ENCODE measurements at places on chromosomes 16 and 17.

GRCh38 chr17:17682737-17683680 lies 1.8 kb downstream of the RAI1 start:
- DNase-seq: peak; percentile 80

DNA sequence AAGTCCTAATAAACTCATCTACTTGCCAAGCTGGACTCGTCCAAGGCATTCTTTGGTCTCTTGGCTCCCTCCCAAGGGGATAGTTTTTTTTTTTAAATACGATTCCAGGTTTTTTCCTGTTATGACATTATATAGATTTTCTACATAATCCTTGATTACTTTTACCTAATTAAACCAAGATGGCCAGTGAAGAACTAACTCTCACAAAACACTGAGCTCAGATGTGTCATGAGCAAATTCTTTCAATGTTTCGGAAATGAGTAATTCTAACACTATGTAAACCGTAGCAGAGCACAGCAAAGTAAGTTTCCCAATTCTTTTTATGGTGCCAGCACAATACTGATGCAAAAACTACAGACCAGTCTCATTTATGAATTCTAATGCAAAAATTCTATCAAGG lies 1.8 kb downstream of the ZNF23 start:
- peak; percentile 81 for DNase-seq

DNA sequence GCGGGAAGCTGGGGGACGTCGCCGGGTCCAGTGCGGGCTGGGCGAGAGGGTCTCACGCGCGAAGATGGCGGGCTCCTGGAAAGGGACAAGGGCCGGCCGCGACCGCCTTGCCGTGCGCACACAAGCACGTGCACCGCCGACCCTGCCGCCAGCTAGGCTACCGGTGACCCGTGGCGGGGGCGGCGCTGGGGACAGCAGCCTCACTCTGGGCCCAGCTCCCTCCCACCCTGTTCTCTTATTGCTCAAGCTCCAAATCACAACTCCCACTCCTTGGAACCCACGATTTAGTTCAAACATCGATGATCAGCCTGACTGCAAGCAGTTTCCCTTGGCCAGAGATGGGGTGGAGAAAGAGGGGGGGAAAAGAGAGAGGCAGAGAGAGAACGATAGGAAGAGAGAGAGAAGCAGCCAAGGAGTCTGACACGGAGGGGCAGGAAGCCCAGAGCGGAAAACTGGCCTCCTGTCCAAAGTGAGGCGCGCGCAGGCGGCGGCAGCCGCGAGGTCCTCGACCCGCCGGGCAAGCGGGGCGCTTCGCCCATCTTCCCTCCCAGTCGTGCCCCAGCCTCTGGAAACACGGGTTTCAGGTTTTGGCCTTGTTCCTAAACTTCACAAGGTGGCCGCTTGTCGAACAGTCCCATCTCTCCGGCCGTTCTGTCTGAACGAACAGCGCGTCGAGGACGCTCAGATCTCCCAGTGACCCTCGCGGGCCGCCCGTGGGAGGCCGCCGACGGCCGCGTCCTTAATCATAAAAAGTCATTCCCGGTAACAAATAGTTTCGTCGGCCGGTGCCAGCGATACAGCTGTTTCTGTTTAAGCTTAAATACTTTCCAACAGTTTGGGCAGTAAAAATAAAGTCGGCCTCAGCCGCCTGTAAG lies 1.7 kb upstream of the CBX8 start:
- DNase-seq: no peak

- DNase-seq: no peak
These were observed 8.7 kb upstream of the KCNH6 start for GRCh38 chr17:63514477-63514876.

DNA sequence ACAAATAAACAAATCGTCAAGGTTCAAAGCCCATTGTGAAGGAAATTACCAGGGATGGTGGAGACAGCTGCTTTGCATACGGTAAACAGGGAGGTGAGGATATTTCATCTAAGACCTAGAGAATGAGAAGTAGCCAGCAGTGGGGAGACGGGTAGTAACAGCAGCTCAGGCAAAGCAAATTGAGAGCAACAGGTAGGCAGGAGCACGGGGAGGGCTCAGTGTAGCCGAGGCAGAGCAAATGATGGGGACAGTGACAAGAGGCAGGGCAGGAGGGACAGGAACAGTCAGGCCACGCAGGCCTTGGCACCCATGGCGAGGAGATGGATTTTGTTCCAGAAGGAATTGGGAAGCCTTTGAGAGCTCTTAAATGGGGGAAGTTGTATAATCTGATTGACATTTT lies 29.0 kb upstream of the SBK1 start:
- no peak for DNase-seq

GRCh38 chr17:2198927-2199326 lies 104.7 kb downstream of the SMG6 start:
- DNase-seq: no peak

- peak; percentile 80 for DNase-seq
These were observed 72.6 kb downstream of the CLEC16A start for GRCh38 chr16:11016993-11017392.

DNA sequence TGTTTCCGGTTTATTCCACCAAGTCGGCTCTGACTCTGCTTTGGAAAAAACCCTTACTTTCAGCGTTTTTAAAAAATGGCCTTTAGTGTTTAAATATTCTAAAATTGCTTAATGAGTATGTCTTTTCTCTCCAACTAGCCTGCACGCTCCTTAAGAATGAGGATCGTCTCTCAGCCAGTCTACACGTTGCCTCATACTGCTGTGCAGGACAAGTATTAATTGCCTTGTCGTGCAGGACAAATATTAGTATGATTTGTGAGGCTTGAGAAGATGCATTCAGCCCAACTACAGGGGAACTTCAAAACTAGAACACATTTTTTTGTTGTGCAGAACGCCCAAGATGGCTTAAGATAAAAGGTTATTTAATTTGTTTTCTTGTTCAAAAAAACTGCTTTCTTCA lies 61.2 kb downstream of the MARCHF10 start:
- DNase-seq: no peak

GRCh38 chr17:29007456-29007855 lies 1.6 kb upstream of the SEZ6 start:
- DNase-seq: no peak

GRCh38 chr16:129075-129474 lies 9.4 kb downstream of the NPRL3 start:
- no peak for DNase-seq

DNA sequence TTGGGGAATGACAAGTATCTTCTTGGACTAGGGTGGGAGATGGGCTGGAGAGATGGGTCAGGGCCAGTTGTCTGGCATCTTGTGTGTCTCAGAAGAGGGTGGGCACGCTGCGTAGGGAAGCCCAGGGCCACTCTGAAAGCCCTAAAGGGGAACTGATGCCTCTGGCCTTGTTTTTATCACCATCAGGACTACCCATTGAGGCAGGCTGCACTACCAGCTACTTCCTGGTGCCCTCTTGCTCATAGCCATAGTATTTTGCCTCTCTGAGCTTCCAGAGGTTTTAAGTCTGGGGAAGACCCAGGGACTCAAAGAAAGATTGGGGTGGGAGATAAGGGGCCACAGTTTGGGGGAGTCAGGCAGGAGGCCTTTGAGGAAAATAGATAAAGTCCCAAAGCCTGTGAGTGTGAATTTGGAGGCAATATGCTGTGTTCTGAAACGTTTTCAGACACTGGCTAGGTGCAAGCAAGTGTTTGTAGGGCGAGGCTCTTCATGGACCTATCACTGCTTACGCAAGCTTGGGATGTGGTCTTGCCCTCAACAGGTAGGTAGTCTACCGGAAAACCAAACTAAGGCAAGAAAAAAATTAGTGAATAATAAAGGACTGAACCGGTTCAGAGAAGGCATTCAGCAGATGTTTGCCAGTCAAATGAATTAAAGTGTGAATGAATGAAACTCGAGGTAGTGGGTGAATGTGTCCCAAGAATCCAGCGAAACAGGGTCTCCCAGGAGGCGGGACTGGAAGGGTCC lies 688 bp upstream of the ITGB3 start:
- DNase-seq: no peak

DNA sequence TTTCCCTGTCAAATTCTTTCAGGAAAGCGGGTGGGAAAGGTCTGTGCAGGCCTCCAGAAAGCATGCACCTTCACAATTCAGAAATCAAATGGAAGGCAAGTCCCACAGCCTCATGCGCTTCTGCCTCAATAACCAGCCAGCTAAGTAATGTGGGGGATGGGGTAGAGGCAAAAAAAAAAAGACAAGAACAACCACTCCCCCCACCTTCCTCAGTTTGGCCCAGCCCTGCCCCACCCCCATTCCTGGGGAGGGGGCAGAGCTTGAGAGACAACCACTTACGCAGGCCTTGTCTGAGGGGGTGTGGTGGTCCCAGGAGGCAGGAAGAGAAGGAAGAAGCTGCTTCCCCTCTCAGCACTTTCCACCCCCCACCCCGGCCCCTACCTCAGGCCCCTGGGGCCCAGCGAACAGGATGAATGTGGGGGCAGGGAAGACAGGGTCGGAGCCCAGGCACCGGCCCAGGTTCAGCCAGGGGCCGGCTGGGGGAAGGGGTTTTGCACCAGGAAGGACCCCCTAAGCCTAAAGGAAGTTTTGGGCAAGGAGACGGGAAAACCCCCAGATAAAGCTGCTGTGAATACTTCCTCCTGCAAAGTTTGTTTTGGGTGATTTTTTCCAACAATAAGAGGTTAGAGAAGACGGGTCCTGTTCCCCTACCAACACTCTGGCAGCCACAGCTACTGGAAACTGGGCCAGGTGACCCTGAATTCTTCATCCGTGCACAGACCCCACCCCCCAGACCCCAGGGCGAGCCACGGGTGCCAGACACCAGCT lies 1.2 kb downstream of the JUP start:
- no peak for DNase-seq

GRCh38 chr16:16763449-16763848 lies 384.5 kb downstream of the NPIPA7 start:
- no peak for DNase-seq

GRCh38 chr16:52016387-52016786 lies 530.6 kb downstream of the TOX3 start:
- no peak for DNase-seq

DNA sequence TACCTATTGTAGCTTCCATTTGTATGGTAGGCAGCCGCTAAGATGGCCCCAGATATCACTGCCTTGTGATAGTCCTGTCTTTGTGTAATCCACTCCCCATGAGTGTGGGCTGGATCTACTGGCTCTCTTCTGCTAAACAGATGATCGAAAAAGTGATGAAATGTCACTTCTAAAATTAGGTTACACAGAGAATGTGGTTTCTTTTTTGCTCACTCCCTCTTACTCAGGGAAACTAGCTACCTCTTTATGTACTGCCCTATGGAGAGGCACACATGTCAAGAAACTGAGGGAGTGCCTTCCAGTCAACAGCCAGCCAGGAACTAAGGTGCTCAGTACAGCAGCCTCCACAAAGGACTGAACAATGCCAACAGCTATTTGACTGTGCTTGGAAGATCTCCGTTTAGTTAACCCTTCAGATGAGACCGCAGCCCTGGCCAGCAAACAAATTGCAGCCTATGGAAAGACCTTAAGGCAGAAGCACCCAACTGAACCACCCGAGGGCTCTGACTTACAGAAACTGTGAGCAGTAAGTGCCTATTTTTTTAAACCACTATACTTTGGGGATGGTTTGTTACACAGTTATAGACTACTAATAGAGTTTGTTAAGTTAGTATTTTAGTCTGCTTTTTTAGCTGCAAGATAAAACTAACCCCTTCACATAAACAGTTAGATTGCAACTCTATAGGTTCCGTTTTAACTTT lies 113.2 kb upstream of the MAF start:
- DNase-seq: no peak

GRCh38 chr16:85615852-85616606 lies 2.9 kb downstream of the GSE1 start:
- peak; percentile 61 for DNase-seq

DNA sequence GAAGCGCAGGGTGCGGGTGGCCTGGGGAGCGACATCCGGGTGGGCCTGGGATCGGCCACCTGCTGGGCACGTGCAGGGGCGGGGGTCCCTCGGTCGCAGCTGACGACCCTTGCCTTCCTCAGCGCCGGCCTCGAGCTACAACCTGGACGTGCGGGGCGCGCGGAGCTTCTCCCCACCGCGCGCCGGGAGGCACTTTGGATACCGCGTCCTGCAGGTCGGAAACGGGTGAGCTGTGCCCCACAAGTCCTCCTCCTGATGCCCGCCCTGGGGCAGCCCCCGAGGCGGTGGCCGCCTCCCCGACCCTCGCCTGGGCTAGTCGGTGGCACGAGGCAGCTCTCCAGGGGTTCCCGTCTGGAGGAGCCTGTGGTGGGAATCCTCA lies 1.5 kb downstream of the ITGAL start:
- DNase-seq: no peak

- DNase-seq: no peak
These were observed 48.4 kb downstream of the RNF157 start for GRCh38 chr17:76191896-76192295.
